ENCODE measurements at places on chromosomes 4 and X.

- no peak for DNase-seq
Observed at GRCh38 chr4:91746551-91746950, 557.2 kb upstream of the GRID2 start.

DNA sequence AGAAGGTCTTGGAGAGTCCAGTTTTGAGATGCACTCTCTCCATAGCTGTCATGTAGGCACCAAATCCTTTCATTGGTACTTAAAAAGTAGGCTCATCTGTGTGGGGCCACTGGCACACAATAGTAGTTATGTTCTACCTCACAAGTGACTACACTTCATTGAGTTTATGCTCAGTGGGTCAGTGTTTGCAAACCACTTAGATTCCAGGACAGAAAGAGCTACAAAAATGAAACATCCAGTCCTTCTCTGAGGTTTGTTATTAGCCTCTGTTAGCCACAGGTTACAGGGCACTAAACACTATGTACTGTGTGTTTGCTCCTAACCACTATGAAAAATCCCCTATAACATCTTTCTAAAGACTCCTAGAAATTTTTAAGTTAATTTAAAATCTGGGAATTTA is 13.8 kb downstream of the RAB28 start:
- no peak for DNase-seq

DNA sequence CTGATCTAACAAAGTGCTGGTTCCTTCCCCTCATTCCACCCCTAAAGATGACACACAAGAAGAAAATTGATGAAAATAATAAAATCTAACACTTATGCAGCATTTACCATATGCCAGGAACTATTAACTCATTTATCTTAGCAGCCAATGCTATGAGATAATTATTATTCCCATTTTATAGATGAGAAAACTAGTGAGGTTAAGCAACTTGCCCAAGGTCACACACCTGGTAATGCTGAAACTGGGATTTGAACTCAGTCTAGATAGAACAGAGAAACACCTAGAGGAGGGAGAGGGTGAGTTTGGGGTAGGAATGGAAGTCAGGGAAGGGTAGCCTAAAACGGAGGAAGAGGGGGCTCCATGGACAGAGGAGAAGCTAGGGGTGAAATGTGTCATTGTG is 18.6 kb downstream of the RBMX start:
- DNase-seq: no peak

GRCh38 chr4:108314900-108315589 is 146.3 kb upstream of the LEF1 start:
- no peak for DNase-seq

DNA sequence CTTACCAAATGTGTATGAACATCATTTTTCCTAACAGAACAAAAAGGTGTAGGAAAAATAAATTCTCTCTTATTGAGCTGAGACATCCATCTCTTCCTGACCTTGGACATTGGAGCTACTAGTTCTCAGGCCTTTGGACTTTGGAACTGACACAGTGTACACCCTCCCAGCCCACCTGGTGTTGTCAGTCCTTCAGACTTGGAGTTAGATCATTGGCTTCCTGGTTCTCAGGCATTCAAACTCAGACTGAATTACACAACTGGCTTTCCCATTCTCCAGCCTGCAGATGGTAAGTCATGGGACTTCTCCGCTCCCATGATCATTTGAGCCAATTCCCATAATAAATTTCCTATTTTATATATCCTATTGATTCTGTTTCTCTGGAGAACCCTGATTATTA is 84.8 kb upstream of the EDNRA start:
- DNase-seq: no peak

- DNase-seq: peak; percentile 88
Observed at GRCh38 chrX:46573892-46574773, 568 bp downstream of the CHST7 start.

DNA sequence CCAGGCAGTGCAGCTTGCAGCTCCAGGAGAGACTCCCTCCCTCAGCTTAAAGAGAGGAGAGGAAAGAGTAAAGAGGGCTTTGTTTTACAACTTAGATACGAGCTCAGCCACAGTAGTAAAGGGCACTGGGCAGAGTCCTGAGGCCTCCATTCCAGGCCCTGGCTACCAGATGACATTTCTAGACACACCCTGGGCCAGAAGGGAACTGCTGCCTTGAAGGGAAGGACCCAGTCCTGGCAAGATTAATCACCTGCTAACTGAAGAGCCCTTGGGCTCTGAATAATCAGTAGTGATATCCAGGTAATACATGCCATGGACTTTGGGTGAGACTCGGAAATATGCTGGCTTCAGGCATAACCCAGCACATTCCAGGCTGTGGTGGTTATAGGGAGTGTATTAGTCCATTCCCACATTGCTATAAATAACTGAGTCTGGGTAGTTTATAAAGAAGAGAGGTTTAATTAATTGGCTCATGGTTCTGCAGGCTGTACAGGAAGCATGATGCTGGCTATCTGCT is 15.3 kb upstream of the SLC16A2 start:
- no peak for DNase-seq

DNA sequence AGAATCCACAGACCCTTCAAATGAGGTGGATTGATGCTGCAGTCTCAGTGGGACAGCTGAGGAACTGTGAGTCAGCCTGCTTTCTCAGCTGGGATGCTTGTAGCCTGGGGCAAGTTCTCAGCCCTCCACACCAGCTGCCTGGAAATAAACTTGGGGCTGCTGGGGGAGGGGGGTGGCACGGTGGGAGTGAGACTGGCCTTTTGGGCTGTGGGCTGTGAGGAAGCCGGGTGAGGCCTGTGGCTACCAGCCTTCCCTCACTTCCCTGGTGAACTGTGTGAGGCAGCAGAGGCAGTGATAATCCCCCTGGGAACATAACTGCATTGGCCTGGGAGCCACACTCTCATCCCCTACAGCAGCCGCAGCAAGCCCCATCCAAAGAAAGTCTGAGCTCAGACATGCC is 114.5 kb upstream of the GUCY1A1 start:
- no peak for DNase-seq

- DNase-seq: no peak
Observed at GRCh38 chrX:29926056-29926455, 289.3 kb upstream of the MAGEB2 start.

GRCh38 chrX:39888730-39889129 is 209.0 kb downstream of the BCOR start:
- no peak for DNase-seq

DNA sequence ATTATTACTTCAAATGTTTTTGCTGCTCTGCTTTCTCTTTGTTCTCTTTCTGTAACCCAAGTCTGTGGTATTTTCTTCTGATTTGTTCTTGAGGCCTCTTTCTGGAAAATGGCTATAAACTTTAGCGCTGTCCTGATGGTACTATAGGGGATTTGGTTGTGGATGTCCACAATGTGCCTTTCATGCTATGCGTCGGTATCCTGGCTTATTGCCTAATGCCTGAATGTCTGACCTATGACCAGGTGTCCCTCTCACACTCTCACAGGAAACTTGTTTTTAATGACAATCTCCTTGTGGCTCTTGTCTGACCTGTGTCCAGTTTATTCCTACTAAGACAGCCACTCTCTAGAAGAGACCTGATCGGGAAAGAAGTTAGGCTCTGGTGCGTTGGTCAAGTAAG is 222.4 kb upstream of the NR3C2 start:
- DNase-seq: no peak

DNA sequence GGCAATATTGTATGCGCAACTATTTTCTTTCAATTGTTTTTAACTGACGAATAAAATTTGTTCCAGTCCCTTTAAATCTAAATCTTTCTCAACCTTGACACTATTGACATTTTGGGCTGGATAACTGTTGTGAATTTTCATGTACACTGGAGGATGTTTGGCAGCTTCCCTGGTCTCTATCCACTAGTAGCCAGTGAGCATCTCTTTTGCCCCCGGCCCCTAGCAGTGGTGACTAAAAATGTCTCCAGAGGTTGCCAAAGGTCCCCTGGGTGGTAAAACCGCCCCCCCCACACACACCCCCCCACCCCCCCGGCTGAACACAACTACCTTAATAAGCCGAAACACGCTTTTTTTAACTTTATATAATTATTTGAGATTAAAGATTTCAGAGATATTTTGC is 514 bp downstream of the FANCB start:
- no peak for DNase-seq

GRCh38 chrX:44570522-44570921 is 27.9 kb upstream of the FUNDC1 start:
- DNase-seq: no peak

- DNase-seq: peak; percentile 84
Observed at GRCh38 chrX:119647552-119648420, 41.6 kb upstream of the NKRF start.

DNA sequence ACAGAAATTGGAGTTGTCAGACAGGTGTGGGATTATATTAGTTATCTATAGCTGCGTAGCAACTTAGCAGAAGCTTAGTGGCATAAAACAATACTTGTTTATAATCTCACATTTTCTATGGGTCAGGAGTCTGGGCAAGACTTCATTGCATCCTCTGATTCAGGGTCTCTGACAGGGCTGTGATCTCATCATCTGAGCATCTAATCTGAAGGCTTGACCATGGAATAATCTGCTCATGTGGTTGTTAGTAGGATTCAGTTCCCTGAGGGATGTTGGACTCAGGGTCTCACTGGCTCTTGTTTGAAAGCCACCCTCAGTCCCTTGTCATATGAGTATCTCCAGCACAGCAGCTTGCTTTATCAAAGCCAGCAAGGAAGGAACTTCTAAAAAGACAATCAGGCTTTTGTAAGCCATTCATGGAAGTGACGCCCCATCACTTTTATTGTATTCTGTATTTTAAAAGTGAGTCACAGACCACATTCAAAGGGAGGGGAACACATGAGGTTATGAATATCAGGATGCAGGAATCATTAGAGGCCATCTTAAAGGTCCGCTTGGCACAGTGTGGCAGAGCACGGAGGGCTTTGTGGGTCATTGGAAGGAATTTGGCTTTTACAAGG is 37.2 kb upstream of the FAM9B start:
- no peak for DNase-seq

DNA sequence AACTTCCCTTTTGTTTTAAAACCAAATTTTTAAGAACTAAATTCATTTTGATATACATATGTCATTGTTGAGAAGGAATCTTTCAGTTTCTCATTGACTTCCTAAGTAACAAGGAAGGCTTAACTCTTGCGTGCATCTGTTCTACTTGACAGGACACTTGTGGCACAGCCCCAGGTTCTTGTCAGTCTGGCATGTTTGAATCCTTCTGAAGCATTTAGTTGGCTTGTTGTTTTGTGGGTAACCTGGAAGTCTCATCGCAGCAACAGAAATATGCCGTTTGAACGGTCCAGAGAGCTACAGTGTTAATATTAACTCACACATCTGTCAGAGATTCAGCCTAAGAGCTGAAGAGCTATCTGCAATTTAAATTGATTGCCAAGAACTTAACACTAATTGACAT is 76.0 kb downstream of the GLRA3 start:
- no peak for DNase-seq

DNA sequence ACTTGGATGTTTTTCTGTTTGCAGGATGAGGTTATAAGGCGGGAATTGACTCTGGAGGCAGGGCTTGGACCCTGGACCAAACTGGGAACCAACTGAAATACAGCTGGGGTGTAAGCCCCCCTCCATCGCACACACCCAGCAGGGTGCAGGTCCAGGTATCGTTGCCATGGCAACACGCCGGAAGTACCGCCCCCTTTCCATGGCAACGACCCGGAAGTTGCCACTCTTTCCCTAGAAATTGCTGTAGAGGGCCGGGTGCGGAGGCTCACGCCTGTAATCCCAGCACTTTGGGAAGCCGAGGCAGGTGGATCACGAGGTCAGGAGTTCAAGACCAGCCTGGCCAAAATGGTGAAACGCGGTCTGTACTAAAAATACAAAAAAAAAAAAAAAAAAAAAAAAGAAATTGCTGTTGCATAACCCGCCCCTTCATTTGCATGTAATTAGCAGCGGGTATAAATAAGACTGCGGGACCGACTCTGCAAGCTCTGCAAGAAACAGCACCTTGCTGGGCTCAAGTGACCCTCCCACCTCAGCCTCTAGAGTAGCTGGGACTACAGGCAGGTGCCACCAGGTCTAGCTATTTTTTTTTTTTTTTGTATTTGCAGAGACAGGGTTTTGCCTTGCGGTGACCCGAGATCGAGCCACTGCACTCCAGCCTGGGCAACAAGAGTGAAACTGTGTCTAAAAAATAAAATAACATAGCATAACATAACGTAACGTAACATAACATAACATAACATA is 139.6 kb downstream of the CRLF2 start:
- no peak for DNase-seq

- no peak for DNase-seq
Observed at GRCh38 chrX:54494989-54495813, 833 bp downstream of the FGD1 start.

DNA sequence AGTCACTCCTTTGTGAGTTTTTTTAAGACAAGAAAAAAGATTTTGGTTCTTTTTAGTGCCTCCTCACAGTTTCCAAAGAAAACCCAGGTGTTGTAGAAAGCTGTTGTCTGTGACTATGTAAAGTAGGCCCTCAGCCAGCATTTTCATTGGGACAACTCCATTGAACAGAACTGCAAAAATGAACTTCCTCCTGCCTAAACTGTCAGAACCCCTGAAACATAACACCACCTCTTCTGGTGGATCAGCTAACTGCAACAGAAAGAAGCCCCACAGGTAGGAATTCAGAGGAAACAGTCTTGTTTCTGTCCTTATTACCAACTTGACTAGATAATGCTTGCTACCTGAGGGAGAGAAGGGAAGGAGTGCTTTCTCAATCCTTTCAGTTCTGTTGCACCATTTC is 3.4 kb upstream of the ATP11C start:
- DNase-seq: peak; percentile 55

DNA sequence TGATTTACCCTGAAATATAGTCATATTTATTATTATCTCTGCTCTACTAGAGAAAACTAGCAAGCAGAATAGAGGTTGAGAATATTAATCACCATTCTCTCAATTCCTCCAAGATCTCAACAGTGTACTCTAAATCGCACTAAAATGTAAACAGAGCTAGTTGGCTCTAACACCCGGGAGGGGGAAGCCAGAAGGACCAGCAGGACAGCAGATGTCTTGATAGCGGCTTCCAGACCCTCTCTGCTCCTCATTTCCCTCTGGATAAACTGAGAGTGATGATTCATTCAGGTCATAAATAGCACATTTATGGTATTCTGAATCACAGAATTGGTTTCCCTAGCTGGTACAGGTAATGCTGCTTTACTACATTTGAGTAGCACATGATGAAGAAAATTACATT is 82.5 kb downstream of the TBC1D9 start:
- no peak for DNase-seq

DNA sequence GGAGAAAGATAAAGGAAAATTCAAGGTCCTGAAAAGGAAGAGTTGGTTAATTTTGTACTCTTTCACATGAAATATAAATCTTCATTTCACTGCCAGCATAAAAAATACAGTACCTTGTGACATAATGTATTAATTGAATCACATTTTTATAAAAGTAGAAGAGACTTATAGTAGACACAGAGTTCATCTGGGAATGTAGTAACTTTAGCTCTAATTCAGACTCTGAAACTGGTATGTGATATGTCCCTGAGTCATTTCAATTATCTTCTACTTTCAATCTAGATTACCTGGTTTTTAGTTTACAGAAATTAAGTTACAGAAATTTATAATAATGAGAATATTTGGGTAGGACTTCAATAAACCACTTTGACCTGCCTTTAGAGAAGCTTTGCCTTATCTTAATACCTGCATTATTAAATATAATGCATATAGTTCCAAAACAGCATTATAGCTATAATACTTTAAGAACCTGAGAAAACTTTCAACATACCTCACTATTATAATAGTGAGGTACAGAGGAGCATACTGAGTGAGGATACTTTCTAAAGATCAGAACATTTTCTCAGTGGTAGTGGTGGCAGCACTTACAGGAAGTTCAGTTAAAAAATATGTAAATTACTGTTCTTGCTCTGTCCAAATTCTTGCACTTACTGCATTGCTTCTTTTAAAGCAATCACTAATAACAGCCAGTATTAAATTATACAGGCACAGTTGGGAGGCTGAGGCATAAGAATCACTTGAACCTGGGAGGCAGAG is 11.2 kb downstream of the NEK1 start:
- no peak for DNase-seq
